ENCODE measurements at places on chromosomes 7 and 10.

- no peak for DNase-seq
Measured at GRCh38 chr10:31578181-31578852, 259.3 kb downstream of the ZEB1 start.

DNA sequence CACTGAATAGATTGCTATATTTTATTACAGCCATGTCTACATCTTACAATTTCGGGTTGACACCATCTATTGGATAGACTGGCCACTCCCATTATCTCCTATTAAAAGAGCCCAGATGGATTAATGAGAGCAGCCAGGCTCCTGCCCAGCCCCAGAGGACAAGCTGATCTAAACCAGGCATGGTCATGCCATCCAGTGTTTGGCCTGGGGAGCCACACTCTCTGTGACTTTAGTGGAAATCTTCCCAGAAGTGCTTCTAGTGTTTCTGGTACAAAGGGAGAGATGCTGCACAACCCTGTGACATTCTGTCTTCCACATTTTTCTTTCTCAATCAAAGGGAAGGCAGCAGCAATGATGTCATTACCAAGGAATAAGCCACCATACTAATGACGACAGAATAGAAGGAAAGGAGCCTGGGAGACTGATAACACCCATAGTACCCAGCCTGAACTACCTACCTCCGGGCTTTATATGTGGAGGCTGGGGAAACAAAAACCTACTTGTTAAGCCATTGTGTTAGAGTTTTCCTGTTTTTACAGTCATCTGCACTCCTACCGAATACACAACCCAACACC, 5.0 kb downstream of the NEBL start:
- no peak for DNase-seq

DNA sequence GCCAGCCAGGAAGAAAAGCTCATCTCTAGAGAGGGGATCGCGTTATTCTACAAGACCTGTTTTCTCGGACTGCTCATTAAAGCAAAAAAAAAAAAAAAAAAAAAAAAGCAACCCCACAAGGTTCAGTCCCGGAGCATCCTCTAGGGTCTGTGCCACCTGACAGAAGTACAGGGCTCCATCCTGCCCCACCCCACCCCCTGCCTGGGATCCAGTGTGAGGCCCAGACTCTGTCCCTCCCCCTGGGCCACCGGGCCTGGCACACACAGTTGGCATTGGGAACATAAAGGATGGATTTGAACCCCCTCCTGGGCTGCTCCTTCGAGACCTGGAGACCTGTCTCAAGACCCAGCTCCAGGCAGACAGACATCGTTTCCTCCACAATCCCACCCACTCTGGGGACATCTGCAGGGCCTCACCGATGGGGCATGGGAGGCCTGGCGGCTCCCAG, 688 bp downstream of the ORAI2 start:
- DNase-seq = no peak

GRCh38 chr7:84916161-84916560, 270.7 kb downstream of the SEMA3D start:
- no peak for DNase-seq

GRCh38 chr10:119803264-119803663, 69.4 kb downstream of the MCMBP start:
- no peak for DNase-seq

- no peak for DNase-seq
Measured at GRCh38 chr7:26307791-26308190, 16.1 kb downstream of the SNX10 start.

DNA sequence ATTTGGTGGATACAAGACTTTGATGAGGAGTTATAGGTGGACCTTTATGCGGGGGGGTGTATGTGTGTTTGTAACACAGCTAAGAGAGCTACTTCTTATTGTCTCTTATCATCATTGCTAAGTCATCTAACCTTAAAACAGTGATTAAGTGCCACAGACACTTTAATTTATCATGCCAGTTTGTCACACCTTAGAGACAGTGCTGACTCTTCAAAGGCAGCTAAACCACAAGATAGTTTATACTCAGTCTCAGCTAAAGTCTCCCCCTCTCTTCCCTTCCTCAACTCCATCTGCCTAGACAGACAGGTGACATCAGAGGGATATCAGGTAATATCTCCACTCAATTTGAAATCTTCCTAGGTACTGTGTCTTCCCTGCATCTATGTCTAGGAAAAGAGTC, 42.2 kb downstream of the MYPN start:
- DNase-seq = no peak

DNA sequence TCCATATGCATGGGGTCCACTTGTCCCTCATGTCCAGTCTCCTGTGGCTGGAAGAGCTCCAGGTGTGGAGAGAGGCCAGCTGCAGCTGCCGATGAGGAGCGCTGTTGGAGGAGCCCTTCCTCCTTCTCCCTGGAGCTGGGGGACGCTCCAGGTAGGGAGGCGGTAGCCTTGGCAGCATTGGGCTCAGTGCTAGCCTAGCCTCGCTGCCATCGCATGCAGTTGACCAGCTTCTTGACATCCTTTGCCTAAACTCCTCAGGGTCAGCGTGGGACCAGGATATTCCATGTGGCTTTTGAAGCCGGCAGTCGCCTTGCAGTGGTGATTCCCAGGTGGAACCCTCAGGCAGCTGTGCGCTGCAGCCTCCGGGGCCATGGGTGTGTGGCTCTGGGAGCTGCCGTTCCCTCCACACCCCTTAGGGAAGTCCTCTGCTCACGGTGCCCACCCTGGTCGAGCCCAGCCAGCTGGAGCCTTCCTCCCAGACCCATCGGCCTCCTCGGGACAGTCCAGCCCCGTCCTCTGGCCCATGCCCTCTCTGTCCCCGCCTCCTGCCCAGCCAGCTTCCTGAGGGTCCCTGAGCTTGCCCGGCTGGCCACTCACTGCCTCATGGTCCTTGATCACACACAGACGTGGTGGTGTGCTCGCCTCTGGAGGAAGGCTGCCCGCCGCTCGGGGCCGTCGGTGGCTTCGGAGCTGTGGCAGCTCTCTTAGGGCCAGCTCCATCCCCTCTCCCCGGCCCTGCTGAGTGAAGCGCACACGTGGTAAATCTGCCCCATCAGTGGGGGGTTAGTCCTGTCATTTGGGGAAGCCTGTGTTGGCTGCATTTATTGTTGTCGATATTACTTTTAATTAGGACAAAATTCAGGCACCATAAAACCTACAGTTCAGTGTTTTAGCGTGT, 21.2 kb downstream of the INPP5A start:
- no peak for DNase-seq

DNA sequence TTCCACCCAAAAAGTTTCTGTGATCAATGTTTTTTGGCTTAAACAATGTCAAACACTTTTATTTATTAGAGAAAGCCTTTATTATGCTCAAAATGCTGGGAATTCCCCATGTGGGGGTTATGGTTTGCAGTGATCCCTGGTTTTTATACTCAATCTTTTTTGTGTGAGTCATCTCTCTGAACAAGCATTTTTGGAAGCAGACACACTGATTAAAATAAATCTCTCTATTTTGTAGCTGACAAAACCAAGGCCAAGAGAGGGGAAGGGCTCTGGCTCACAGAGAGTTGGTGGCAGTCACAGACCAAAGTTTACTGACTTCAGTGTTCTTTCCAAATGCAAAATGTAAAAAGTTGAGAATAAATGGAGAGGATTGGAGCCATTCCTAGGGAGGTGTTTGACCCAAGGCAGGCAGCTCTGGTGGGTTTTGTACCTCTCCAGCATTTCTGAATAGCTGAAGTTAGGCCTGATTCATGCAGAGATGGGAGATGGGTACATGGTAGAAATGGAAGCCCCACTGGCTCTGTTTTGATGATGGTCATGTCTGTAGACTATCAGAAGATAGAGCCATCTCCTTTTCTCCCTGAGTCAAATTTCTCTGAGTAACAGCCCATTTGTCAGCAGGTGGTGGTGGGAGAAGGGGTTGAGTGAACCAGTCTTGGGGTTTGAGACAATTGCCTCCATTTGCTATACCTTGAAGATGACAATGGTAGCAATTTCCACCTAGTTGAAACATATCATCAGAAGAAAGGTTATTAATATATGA, 45.4 kb upstream of the NAMPT start:
- DNase-seq = no peak

DNA sequence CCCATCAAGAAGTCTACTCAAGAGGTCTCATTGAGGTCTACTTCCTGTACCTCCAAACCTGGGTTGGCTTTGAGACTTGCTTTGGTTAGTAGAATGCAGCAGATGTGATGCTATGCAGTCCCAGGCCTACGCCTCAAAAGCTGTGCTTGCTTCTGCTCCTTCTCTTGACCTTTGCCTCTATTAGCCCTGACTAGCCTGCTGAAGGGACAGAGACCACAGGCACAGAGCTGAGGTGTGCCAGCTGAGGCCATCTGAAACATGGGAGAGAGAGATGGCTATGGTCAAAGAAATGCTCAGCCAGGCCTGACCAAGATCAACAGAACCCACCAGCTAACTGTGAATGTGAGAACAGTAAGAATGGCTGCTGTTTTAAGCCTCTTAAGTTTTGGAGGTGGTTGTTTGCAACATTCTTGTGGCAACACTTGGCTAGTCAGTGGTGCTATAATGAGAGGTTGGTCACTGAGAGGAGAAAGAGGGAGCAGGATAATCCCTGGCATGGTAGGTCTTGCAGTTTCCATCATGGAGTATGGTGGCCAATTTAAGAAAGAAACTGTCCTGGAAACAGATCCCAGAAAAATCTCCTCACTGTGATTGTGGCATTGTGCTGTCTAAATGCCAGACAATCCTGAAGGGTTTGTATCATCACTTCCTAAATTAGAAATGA, 176.1 kb upstream of the PHYHIPL start:
- no peak for DNase-seq

GRCh38 chr10:33215154-33215553, 119.3 kb downstream of the NRP1 start:
- no peak for DNase-seq

Measured in NCI-H774 (cell line).